Transverse colon (tissue), 4 donors: ENCODE measurements at places on chromosomes 5 and 9. TPM values are rescaled to one million over a fixed set of nuclear protein-coding genes. Genes with fewer than 3 reads are reported as not detected.

Gene SH3TC2
- 1.5 TPM for total RNA-seq

Gene CAMK2A
- not detected for total RNA-seq

Gene SMU1
- total RNA-seq, result 14.6 TPM

Gene HK3
- total RNA-seq, result 2.6 TPM

Gene NAIP
- 22.1 TPM for total RNA-seq

Gene NXNL2
- total RNA-seq, result not detected

Gene SLC6A7
- 22.9 TPM for total RNA-seq

Gene ADCY2
- total RNA-seq, result 1.4 TPM

Gene BTNL9
- total RNA-seq, result 2.5 TPM

Gene GLRX
- total RNA-seq, result 70.8 TPM

Gene CDH6
- 1.2 TPM for total RNA-seq

Gene UGT3A1
- not detected for total RNA-seq

Gene NNT
- total RNA-seq, result 30.3 TPM

- no peak for DNase-seq
These were observed 153.5 kb upstream of the KIF2A start for GRCh38 chr5:62152394-62153087.

- no peak for DNase-seq
These were observed 159.7 kb upstream of the VLDLR start for GRCh38 chr9:2461892-2462291.

DNA sequence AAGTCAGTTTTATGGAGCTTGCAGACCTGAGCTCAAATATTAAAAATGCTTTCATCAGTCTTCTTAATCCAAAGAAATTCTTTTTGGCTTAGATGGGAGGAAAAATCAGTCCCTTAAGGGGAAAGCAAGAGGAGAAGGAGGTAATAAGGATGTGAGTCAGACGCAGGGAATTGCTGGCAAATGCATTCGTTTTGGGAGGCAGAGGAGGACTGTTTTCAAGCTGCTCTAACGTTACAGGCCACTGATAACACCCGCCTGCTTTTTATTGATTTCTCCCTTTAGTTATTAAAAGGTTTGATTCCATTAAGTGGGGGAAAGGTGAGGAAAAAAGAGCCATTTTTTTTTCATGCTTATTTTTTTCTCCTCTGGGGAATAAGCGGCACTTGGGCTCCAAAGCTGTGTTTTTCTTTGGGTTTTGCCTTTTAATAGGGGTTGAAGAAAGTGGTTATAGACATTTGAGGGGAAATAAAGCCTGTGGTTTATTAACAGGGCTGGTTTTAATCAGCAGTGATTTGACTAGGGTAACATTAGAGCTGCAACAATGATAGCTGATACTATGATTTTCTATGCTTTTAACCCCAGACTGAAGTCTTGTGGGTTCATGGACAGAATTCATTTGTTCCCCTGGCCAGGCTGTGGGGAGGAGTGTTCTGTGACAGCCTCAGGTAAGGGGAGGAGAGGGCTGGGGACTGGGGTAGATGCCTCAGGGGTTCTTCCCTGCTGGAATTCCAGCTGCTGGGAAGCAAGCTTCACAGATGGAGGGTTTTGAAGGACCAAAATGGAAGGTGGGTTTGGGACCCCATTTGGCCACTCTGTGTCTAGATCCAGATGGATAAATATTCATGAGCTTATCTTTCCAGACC is 225.2 kb downstream of the GAS1 start:
- no peak for DNase-seq

GRCh38 chr9:98721643-98722042 is 12.9 kb upstream of the GABBR2 start:
- no peak for DNase-seq

- no peak for DNase-seq
These were observed 146.4 kb upstream of the ERCC6L2 start for GRCh38 chr9:95729046-95729445.

GRCh38 chr9:110814159-110814558 is 145.6 kb downstream of the MUSK start:
- DNase-seq, result no peak

GRCh38 chr9:121686930-121687541 is 35.6 kb downstream of the DAB2IP start:
- DNase-seq, result peak; percentile 86

DNA sequence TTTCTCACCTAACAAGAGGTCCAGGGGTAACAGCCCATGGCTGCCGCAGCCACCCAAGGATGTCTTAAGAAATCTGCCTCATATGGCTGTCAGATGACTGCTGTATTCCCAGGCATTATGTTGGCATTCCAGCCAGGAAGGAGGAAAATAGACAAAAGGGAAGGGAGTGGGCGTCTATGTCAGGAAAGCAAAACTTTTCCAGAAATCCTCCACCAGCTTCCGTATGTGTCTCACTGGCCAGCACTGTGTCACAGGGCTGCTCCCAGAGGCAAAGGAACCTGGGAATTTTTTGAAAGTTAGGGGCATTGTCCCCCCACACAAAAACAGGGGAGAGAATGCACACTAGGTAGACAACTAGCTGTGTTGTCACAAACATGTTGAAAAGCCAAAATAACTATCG is 7.3 kb downstream of the BHMT2 start:
- DNase-seq, result no peak

DNA sequence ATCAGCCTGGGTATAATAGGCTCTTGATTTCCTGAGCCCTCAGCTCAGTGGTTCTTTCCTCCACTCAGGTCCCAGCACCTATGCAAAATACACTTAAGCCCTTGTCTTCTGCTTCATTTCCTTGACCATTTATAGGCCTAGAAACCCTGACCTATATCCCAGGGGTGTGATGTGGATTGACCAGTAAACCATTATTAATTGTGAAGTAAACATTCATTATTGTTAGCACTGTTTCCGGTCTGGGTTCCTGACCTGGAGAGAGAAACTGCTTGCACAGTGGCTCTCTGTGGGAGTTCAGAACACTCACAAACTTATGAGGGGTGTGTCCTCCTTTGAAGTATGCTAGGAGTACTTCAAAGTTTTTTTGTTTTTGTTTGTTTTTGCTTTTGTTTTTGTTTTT is 19.6 kb upstream of the TOMM5 start:
- DNase-seq, result no peak

GRCh38 chr5:1139331-1140170 is 27.7 kb upstream of the SLC12A7 start:
- DNase-seq, result no peak

DNA sequence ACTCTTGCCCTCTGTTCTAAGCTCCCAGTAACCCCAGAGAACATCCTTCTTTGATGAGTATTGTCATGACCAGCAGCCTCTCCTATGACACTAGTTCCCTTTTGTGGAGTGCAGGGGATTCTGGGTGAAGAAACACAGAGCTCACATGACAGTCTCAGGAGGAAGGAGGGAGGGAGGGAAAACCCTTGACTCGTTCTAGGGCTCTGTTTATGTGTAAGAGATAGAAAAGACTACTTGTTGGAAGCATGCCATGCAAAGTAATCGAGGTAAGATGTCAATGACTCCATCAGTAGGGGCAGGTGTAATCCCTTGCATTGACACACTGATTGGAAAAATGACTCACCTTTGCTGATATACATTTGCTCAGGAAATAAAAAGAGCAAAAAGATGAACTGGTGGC is 190.2 kb upstream of the ELL2 start:
- DNase-seq, result no peak

DNA sequence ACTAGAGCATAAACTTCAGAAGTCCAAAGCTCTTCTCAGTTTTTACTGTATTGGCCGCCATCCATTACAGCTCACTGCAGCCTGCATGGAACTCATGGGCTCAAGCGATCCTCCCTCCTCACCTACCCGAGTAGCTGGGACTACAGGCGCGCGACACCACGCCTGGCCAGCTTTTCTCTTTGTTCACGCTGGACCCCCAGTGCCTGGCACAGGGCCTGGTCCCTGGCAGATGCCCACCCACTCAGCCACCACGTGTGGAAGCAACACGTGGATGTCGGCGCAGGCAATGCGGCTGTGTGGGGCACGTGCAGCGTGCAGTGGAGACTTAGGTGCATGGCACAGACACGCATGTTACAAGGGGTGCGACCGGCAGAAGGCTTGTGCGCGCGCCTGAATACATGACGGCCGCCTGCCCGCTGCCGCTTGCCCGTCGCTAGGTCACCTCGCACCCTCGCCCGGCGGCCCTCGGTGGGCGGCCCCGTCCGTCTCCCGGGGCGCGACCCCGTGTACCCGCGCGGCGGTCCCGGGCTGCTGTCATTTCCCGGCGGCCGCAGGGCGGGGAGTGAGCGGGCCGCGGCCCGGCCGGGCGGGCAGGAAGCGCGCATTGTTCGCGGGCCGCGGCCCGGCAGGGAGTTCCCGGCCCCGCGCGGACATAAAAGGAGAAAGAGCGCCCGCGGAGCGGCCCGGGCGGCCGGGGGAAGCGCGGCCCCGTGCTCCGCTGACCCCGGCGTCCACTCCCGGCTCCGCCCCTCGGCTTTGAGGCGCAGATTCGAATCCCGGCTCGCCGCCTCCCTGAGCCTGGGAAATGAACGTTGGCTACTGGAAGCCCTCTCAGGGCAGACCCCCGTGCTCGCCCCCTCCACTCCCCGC is 24.1 kb upstream of the PTGS1 start:
- DNase-seq, result peak; percentile 46

- DNase-seq, result peak; percentile 63
These were observed 22.4 kb upstream of the SPINK14 start for GRCh38 chr5:148145916-148146315.

GRCh38 chr9:112074250-112075008 is 100.7 kb downstream of the SUSD1 start:
- peak; percentile 76 for DNase-seq

DNA sequence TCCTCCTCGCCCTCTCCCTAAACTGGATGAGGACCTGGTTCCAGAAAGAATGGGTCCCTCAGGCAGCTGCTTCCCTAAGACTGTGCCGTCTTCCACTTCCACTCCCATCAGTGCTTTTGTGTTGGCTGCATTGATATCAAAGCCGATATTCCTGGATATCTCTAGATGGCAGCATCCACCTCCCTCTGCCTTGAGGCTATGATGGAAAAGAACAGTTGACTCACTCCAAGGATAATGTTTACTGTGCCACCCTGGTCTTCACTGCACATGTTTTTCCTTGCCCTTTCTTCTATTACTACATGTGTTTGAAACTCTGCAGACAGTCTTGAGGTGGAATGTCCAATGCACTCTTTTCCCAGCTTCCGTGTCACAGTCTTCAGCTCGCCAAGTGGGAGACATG is 211.6 kb downstream of the MAST4 start:
- DNase-seq, result peak; percentile 17

GRCh38 chr9:83312537-83312936 is 225.7 kb downstream of the FRMD3 start:
- DNase-seq, result no peak

DNA sequence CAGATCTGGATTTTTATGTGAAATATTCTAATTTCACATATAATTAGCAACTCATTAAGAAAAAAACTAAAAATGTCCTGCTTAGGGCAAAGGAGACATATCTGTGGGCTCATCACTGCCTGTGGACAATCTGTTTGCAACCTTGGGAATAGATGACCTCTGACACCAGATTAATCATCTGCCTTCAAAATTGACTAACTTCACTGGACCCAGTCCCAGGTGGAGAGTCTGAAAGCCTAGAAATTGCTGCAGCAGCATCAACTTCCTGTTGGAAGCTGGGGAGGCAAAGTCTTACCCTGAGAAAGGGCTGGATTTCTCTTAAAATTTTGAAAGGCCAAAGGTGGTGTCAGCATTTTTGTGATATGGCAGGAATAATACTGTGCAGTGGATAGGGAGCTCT is 76.3 kb upstream of the TNC start:
- no peak for DNase-seq

DNA sequence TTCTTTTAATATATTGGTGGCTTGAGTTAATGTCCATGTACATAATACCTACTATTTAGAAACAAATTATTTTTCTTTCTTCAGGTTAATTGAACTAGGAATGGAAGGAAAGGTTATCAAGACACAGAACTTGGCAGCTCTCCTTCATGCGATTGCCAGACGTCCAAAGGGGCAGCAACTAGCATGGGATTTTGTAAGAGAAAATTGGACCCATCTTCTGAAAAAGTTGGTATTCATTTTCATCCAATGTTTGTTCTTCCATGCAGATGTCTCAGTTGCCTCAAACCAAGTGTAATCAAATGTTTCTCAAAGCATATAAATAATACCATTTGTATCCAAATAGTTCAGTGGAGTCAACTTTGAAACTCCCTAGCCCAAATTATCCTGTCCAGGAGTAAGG is 22.6 kb upstream of the LNPEP start:
- no peak for DNase-seq
